CD4-positive, alpha-beta T cell treated with Interleukin-12 subunit alpha and Interleukin-12 subunit beta, for 1 hour (primary cell): ENCODE measurements at places on chromosomes 1 and 21.

DNA sequence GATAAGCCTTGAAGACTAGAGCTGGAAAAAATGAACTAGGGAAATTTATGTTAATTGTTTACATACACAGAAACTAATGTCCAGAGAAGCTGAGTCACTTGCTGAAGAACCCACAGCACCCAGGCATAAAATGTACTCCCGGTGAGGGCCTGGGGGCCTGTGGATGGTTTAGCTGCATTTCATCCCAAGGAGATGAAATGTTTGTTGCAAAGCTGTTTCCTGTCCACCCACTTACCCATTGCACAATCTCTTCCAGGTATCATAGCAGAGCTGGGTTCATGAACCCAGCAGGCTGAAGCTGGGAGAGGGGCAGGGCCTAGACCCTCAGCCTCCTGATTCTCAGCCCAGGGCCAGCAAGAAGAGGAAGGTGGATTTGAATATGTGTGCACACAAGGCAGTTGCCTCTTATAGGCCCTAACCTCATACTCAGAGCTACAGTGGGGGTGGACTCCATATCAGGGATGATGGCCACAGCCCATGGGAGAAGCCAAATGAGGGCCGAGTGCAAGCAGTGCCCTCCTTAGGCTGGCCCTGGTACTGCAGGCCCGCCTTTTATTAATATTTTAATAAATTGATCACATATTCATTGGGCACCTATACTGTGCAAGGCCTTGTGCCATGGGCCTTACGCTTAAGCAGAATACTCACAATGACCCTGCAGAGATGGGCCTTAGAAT, 110.8 kb downstream of the LACTBL1 start:
- DNase-seq: no peak

DNA sequence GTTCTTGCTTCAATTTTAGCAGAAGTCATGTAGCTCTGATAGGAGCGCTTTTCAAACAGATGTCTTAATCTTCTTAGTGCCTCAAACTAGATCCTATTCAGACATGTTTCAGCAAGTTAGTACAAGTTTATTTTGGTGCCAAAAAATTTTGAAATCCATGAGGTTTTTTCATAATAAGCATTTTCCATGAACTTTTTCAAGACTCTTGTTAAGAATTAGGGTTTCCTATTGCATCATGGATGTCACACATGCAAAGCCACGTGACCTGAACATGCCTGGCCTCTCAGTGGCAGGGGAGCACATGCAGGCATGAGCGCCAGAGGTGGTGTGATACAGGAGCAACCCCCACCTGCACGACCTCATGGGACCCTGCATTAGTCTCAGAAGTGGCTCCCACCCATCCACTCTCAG, 67.6 kb downstream of the POFUT2 start:
- no peak for DNase-seq

- no peak for DNase-seq
Observed at GRCh38 chr21:33302055-33302454, 22.7 kb upstream of the IFNAR1 start.

DNA sequence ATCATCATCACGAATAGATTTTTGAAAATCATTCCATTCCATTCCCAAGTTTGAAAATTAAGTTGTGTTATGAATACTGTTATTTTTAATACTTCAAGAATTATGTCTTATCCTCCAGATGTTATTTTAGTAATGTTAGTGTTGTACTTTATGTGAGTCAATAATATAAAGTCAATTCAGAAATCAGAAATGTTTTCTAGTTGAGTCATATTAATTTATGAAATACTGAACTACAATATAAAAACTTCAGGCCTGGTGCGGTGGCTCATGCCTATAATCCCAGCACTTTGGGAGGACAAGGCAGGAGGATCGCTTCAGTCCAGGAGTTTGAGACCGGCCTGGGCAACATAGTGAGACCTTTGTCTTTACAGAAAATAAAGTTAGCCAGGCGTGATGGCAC, 38.4 kb upstream of the GPR25 start:
- no peak for DNase-seq

GRCh38 chr1:6008084-6008415, 15.8 kb upstream of the NPHP4 start:
- no peak for DNase-seq

- DNase-seq: no peak
Observed at GRCh38 chr1:36091141-36091540, 2.4 kb downstream of the ADPRS start.

- peak; percentile 9 for DNase-seq
Observed at GRCh38 chr1:25472471-25472870, 41.8 kb downstream of the MACO1 start.

GRCh38 chr1:35111106-35111505, 31.9 kb downstream of the ZMYM1 start:
- DNase-seq: no peak

DNA sequence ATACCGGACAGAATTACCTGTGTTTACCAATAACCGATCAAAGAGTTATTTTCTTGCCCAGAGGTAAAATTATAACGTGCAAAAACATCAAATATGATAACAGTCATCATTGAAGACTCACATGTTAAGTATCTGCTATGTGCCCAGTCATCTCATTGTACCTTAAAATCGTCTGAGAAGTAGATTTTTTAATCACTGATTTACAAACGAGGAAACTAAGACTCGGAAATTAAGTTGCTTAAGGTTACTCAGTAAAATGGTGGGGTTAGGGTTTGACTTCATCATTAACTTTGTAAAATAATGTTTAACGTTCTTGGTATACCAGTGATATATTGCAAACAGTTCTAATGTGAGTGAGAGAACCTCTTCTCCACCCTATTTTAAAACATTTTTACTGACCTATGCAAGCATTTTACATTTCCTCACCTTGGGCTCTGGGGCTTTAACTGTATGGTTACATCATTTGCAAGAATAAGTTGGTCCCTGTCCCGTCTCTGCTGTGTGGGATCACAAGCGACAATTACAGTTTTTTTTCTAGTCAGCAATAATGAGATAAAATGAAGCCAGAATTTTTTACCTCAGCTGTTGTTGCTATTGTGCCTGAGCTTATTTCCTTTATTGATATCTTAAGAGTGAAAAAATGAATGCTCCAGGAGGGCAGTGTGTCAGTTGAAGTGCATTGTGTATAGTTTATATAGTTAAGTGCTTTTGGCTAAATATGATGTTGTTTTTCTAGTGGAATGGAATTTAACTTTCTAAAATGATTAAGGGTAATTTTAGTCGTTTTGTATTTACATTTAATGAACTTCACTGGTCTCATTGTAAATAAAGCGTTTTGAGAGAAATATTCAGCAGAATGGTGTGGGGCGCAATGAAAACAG, 2.7 kb downstream of the RPRD2 start:
- peak; percentile 7 for DNase-seq

- DNase-seq: no peak
Observed at GRCh38 chr1:26822737-26823395, 3.6 kb upstream of the ZDHHC18 start.

DNA sequence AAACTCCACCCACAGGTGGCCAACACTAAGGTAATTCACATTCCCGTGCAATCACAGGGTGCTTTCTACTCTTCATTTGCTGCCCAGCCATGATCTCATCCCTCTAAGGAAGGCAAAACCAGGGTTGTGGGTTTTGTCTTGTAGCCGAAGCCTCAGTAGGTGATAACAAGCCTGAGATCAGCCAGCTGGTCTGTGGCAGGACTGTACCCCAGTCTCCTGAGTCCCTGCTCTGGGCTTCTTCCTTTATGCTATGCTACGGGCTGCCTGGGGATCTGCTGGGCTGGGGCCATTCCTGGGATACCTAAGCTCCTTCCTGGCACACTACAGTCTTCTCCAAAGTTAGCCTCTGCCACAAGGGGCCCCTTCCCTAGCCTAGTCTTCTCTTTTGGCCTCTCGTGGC, 9.8 kb downstream of the PPFIA4 start:
- DNase-seq: no peak

GRCh38 chr21:27371975-27372331, 405.1 kb upstream of the ADAMTS5 start:
- DNase-seq: no peak

DNA sequence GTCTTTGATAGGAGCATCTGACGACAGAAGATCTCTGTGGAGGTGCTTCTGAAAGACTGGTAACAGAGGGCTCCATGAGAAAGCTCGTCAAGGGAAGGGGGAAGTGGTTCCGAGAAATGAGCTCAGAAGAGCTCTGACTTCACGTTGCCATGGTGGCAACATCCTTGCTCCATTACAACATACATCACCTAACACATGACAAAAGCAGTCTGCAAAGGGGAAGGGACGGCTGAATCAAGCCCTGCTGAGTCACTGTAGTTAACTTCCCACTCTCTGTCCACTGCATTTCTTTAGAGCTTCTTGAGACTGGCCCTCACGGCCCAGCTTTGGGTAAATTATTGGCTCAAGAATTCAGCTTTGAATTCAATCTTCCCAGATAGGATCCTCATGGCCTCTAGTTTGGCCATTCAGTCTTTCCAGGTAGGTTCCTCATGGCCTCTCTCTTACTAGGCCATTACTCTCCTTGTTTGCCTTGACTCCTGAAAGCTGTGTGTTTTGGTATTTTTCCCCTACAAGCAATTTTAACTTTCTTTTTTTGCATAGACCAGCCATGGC, 88.0 kb upstream of the ZNF648 start:
- peak; percentile 37 for DNase-seq

DNA sequence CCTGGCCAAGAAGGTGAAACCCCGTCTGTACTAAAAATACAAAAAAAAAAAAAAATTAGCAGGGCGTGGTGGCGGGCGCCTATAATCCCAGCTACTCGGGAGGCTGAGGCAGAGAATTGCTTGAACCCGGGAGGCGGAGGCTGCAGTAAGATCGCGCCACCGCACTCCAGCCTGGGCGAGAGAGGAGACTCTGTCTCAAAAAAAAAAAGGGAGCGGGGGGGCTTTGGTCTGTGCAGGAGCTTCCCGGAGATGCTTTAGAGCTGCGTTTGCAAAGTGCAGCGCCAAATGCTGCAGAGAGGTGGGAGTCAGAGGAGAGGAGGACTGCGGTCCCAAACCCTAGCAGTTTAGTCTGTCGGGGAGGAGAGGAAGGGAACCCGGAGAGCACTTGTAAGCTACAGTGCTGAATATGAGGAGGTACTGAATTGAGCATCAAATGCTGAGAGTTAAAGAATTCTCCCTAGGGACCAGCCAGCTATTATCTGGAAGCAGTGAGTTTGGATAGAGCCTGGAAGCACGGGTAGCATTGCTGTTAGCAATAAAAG, 569 bp downstream of the FALEC start:
- no peak for DNase-seq

DNA sequence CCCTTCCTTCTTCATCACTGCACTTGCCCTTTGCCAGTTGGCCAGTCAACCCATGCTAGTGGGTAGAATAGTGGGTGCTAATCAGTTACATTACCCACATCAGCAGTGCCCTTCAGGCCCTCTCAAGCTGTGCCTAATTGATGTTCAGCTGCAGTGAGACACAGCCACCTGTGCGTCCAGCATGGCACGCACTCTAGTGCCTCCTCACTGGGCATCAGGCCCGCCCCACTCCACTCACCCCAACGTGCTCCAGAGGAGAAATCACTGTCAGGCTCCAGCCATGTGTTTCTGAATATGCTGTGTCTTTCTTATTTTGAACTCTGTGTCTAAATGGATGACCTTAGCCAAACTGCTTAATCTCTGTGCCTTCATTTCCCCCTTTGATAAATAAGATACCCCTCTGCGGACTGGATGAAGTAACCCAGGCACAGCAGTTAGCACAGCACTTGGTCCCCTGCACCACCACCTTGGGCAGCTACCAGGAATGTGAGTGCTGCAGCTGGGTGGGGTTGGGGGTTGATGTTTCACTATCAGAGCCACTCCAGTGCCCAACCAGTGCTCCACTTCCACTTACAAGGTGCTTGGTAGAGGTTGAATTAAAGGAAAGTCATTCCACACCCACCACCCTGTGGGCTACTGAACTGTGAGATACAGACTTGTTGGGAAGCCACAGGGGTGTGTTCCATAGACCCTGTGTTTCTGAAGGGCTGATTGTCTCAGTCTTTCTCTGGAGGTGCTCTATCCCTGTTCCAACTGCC, 8.9 kb upstream of the ADORA3 start:
- DNase-seq: no peak
